Left kidney (tissue), 8 donors: ENCODE measurements at places on chromosomes 12 and 14. TPM values are rescaled to one million over a fixed set of nuclear protein-coding genes. Genes with fewer than 3 reads are reported as not detected.

Gene FGF23
- 0.05 TPM for polyA plus RNA-seq

Gene KRT6C
- not detected for polyA plus RNA-seq

Gene ADAM21
- 0.93 TPM for polyA plus RNA-seq

Gene STXBP6
- 9.8 TPM for polyA plus RNA-seq

DNA sequence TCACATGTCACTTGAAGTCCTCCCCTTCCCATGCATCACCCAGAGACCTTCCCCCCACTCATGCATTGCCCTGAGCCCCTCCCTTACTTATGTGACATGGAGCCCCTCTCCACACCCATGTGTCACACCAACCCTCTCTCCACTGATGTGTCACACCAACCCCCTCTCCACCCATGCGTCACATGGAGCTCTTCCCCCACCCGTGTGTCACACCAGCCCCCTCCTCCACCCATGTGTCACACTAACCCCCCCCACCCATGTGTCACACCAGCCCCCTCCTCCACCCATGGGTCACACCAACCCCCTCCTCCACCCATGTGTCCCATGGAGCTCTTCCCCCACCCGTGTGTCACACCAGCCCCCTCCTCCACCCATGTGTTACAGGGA, 30.4 kb downstream of the RTL1 start:
- no peak for DNase-seq

GRCh38 chr14:103492156-103492925, 30.3 kb downstream of the CKB start:
- no peak for DNase-seq

DNA sequence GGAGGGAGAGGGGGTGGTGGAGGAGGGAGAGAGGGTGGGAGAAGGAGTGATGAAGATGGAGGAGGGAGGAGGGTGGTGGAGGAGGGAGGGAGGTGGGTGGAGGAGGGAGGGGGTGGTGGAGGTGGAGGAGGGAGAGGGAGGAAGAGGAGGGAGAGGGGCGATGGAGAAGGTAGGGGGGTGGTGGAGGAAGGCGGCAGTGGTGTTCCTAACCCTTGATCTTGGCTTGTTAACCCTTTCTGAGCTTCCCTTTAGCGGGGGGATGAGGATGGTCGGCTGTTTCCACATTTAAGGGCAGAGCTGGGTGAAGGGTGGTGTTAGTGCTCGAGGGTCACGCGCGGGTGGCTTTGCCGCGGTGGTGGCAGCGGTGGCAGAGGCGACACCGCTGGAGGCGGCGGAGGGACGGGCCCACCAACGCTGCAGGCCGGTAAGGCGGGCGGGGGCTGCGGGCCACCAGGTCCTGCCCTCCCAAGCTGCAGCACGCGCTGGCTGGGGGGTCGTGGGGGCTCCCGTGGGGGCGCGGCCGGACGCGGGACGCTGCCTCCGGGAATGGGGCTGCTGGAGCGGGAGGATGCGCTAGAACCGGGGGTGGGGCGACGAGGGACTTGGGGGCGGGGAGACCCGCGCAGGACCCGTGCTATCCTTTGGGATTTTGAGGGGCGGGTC, 156.3 kb downstream of the PTPN11 start:
- DNase-seq: no peak

- DNase-seq: no peak
Measured at GRCh38 chr14:58541633-58542022, 96.1 kb upstream of the DACT1 start.

DNA sequence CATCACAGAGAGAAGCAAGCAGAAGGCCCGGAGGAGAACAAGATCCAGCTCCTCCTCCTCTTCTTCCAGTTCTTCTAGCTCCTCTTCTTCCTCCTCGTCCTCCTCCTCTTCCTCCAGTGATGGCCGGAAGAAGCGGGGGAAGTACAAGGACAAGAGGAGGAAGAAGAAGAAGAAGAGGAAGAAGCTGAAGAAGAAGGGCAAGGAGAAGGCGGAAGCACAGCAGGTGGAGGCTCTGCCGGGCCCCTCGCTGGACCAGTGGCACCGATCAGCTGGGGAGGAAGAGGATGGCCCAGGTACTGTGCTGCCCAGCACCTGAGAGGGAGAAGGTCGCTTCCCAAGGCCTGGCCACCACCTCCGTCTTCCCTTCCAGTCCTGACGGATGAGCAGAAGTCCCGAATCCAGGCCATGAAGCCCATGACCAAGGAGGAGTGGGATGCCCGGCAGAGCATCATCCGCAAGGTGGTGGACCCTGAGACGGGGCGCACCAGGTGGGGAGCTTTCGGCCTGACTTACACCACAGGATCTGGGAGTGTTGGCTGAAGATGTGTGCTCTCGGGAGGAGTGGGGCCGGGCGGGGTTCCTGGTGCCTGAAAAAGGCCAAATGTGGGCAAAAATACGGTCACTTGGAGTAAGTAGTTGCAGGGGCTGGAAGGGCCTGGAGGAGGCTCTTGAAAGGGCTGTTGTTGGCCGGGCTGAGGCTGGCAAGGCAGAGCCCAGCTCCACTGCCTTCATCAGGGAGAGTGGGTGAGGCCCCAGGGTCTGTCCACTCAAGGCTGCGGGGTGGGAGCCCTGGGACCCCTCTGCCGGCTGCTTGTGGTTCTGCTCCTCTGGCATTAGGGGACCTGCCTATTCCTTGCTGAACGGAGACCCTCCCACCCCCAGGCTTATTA, 1.4 kb downstream of the ARL6IP4 start:
- no peak for DNase-seq
